ENCODE measurements at places on chromosomes 1 and 21. TPM values are rescaled to one million over a fixed set of nuclear protein-coding genes. Genes with fewer than 3 reads are reported as not detected.

GRCh38 chr21:16908077-16908476 lies 604.8 kb upstream of the CXADR start:
- DNase-seq = no peak

DNA sequence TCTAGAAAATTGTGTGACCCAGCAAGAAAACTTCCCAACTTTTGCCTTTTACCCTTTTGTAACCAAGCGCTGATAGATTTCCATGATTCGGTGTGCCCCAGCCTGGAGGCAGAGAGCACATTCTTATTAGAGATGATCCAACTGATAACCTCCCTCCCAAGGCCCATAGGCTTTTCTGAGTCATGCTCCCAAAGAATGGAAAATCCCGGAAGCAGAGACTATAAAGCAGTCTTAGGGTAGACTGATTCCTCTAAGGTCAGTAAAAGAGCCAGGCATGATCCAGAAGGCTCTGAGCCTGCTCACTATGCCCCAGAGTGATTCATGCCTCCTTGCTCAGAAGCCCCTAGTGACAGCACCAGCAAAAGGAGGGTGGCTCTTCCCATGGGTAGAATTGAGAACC lies 4.3 kb downstream of the CAMK1G start:
- DNase-seq = peak; percentile 93

Gene ALPL
- total RNA-seq = 0.19 TPM

GRCh38 chr1:8903908-8904650 lies 25.6 kb upstream of the ENO1 start:
- peak; percentile 89 for DNase-seq

DNA sequence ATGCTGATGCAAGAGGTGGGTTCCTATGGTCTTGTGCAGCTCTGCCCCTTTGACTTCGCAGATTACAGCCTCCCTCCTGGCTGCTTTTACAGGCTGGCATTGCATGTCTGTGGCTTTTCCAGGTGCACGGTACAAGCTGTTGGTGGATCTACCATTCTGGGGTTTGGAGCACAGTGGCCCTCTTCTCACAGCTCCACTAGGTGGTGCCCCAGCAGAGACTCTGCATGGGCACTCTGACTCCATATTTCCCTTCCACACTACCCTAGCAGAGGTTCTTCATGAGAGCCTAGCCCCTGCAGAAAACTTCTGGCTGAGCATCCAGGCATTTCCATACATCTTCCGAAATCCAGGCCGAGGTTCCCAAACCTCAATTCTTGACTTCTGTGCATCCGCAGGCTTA lies 989.0 kb downstream of the PLA2G4A start:
- no peak for DNase-seq

Gene CFHR1
- total RNA-seq = 0.22 TPM

GRCh38 chr1:197081117-197081753 lies 14.2 kb upstream of the F13B start:
- DNase-seq = no peak

DNA sequence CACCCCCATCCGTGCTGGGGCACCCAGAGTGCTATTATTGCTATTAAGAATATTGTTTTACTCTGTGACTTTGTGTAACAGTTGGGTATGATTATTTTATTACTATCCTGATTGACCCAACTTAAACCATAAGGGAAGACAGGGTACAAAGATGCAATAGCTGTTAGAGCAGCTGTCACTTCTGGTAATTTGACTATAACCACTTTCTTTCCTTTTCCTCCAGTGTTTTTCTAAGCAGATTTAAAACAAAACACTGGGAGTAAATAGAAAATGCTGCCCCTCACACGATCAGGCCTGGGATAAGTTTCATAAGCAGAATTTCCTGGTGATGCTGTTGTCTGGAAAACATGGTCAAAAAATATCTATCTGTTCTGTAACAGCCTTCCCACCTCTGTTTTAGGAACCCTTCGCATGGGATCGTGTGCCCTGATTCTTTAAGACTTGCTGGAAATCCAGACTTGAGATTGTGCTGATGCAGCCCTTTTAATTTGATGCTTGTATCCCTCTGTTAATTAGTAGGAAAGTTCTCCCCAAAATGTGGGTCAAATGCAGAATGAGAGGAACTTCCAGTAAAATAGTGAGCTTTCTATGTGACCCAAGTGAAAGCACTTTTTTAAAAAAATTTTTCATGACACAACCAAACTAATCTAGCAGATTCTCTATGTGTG lies 165.3 kb downstream of the FMN2 start:
- DNase-seq = no peak

DNA sequence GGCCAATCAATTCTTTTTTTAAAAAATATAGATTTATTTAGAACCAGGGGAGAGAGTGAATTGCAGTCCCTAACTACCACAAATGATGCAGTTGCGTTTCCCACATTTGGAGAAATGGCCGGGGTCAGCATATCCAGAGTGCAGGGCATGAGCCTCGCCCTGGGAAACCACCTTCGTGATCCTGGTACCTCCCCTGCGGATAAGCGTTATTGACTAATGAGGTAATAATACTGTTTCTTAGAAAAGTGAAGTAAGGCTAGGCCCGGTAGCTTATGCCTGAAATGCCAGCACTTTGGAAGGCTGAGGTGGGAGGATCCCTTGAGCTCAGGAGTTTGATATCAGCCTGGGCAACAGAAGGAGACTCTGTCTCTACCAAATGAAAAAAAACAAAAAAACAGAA lies 111.5 kb upstream of the SLC45A1 start:
- DNase-seq = no peak

Gene ATP6V1G3
- total RNA-seq = 12.7 TPM

DNA sequence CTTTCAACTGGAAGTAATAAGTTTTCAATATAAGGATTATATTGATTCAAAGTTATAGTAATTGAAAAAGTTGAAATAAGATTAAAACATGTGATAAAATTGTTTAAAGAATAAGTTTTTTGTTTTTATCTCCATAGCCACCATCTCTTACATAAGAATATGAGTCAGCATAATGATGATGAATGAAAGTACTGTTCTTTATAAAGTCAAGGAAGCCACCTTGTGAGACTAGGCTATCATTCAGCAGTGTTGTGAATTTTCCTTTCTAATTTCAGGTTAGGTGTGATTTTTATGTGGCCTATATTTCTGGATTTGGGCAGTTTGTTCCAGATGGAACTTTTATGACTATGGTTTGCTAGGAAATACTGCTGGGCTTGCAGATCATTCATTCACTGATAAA lies 22.4 kb upstream of the ASB17 start:
- peak; percentile 5 for DNase-seq

DNA sequence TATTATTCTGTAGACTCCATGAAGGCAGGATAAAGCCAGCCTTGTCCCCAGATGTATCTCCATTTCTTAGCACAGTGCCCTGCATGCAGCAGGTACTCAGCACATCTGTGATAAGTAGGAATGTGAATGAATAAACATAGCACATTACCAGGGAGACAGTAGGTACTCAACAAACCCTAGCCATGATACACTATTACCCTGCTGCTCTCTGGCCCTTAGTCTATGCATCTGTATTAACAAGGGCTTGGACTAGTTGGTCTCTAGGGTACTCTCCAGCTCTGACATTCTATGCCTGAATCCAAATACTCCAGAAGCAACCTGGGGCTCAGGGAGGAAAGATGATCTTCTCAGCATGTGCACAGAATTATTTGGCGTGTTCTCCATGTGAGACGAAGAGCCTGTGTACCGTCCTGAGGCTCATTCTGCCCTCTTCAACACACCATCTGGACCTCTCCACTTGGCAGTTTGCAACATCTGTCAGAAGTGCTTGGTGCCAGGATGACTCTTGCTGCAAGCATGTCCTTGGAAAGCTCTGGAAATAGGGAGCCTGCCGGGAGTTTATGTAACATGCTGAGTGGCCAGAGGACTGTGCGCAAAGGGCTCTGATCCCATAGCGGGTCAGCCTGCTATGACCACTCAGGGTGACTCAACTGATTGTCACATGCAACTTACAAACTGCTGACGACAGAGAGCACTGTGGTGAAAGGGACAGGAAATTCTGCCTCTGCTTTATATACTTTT lies 228.2 kb upstream of the USP24 start:
- DNase-seq = peak; percentile 80

DNA sequence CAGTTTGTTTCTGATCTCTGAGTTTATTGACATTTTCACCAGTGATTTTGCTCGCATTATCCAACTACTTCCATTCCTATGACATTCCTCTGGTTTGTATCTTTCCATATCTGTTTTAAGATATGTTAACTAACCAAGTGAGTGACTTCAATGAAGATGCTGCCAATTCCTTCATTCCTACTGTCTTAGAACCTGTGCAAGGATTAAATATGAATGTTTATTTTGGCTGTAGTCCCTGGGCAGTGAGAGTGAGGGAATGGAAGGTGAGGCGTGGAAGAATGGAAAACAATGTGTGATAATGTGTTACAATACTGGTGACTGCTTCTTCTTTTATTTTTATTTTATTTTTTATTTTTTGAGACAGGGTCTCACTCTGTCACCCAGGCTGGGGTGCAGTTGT lies 183.0 kb downstream of the SDCCAG8 start:
- peak; percentile 55 for DNase-seq

Gene NIBAN1
- 25.9 TPM for total RNA-seq

Gene KRTAP10-2
- not detected for total RNA-seq

Gene RSPH1
- total RNA-seq = not detected

- no peak for DNase-seq
These were observed 174.4 kb downstream of the PGBD5 start for GRCh38 chr1:230251644-230252191.

- DNase-seq = peak; percentile 59
These were observed 157.7 kb downstream of the ROR1 start for GRCh38 chr1:63931468-63931867.

GRCh38 chr1:85091671-85092280 lies 43.5 kb upstream of the MCOLN3 start:
- no peak for DNase-seq

DNA sequence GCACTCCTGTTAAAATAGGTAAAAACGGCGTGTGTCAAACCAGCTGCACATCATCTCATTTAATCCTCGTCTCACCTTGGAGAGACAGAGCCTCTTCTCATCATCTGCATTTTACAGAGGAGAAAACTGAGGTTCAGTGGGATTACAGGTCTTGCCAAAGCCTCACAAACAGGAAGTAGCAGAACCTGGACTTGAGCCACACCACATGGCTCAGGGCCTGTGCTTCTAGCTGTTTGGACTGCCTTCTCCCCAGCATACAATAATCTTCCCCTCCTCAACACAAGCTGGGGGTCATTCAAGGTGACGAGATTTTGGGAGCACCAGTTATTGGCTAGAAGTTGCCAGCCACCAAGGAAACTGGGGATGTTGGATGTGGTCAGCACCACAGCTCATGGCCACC lies 167.9 kb upstream of the ZC3H12A start:
- no peak for DNase-seq

Gene C1QA
- total RNA-seq = not detected

DNA sequence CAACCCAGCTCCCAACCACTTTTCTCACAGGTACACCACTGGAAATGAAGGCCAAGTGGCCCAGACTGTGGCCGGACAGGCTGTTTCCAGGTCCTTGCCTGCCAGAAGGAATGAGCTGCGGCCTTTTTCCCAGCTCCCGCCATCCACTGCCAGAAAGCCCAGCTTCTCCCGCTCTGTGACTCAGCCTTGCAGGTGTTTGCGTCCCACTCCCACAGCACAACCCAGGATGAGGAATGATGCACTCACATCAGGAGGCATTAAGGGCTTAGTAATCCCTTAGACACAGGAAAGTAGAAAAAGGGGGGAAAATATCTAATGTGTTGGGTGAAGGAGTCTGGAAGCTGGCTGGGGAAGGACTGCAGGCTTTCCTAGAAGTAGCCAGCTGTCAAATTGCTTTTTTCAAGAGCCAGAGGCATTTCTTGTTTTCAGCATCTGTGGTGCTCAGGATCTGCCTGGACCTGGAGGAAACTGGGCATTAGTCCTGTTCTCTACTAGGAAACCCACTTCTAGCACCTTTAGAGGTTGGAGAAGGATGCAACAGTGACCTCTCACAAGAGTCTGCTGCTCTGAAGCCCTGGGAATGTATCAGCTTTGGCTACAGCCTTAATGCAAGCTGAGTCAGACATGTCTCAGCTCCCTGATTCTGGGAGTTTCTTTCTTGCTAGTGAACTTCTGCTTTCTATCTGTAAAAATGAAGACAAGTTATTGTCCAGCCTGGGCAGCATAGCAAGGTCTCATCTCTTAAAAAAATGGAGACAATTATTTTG lies 13.2 kb upstream of the MAP1LC3C start:
- DNase-seq = peak; percentile 82
